ENCODE measurements at places on chromosomes 16 and 17.

- no peak for DNase-seq
Measured at GRCh38 chr16:4679156-4679849, 14.1 kb upstream of the NUDT16L1 start.

- no peak for DNase-seq
Measured at GRCh38 chr16:1043881-1044451, 28.6 kb upstream of the SSTR5 start.

DNA sequence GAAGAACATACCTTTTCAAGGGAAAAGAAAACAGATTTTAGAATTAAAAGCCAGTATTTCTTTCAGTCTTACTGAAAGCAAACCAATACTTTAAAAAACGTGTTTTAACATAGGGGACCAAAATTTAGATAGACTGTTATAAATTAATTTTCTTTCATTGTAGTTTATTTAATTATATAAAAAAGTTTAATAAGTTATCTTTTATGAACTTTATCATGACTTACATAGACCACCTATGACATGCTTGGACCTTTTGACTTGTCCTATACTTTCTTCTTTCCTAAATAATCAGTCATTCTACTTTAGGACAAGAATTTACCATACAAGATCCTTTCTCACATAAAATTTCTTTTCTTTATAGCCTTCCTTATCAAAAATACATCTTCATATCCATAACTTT lies 102.0 kb upstream of the HAS3 start:
- DNase-seq: no peak

- DNase-seq: no peak
Measured at GRCh38 chr16:85152414-85153030, 40.2 kb upstream of the CIBAR2 start.

DNA sequence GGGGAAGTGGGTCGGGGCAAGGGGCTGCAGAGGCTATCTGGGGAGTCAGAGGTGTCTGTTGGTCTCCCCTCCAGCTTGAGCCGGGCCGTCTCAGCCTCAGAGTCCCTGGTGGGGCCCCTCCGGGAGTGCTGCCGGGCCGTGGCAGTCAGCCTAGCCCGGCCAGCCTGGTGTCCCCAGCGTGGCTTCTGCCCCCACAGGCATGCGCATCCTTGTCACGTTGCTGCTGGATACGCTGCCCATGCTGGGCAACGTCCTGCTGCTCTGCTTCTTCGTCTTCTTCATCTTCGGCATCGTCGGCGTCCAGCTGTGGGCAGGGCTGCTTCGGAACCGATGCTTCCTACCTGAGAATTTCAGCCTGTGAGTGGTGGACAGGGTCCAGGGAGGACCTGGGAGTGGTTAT lies 11.2 kb downstream of the CACNA1G start:
- DNase-seq: no peak

- no peak for DNase-seq
Measured at GRCh38 chr17:79500745-79501618, 109.9 kb downstream of the RBFOX3 start.

- no peak for DNase-seq
Measured at GRCh38 chr17:81228420-81228819, 5.7 kb upstream of the CEP131 start.

DNA sequence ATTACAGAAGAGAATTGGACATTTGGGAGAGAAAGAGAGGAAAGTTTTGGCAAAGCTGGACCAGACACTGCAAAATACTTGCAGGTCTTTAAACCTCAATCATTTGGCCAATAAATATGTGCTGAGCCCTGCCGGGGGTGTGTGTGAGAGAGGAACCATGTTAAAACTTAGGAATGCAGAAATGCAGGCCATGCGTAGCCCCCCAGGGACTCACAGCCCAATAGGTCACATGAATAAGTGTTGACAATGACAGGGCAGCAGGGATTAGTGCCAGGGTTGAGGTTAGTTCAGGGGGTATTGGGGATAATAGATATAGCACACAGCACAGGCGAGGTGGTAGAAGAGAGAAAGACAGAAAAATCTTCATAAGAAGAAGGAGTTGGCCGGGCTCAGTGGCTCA lies 113.3 kb upstream of the ADAMTS18 start:
- DNase-seq: no peak

DNA sequence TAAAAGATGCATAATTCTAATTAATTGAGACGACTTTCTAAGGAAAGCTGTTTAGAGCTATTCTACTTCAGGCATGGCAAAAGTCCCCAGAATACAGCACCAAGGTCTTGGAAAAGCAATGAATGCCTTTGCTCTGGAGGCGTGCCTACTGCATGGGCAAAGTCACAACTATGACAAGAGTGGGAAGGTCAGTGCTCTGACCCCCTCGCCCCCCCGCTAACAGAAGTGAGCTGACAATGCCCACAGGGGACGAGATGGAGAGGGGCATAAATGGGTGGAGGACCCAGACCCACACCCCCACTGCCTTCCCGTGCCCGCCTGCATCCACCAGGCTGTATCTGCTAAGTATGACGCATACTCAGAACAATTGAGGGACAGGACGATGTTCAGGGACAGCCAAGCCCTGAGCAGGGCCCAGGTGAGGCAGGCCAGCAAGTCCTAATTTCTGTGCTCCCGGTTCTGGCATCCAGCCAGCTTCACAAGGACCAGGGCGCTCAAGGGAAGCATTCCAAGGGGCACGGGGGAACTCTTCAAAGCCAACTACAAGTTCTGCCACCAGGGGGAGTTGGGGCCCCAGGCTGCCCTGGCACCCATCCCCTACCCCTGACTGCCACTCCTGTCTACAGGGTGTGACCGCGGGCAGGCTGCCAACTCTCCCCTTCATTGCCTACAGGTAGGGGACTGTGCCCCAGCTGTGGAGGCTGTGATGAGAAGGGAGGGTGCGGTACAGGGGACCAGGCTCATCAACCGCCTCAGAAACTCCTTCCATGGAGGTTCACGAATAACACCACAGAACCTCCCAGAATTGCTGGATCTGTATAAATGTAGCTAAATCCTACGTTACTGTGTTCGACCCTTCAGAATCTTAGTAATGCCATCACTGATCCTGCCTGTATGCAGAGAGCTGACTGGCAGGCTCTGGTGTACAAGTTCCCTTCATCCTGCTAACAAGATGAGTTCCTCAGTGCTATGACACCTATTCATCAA lies 20.8 kb downstream of the NPRL3 start:
- peak; percentile 31 for DNase-seq

- no peak for DNase-seq
Measured at GRCh38 chr17:34153991-34154390, 101.1 kb upstream of the CCL2 start.

- DNase-seq: no peak
Measured at GRCh38 chr16:23348579-23349469, 46.7 kb downstream of the SCNN1B start.

DNA sequence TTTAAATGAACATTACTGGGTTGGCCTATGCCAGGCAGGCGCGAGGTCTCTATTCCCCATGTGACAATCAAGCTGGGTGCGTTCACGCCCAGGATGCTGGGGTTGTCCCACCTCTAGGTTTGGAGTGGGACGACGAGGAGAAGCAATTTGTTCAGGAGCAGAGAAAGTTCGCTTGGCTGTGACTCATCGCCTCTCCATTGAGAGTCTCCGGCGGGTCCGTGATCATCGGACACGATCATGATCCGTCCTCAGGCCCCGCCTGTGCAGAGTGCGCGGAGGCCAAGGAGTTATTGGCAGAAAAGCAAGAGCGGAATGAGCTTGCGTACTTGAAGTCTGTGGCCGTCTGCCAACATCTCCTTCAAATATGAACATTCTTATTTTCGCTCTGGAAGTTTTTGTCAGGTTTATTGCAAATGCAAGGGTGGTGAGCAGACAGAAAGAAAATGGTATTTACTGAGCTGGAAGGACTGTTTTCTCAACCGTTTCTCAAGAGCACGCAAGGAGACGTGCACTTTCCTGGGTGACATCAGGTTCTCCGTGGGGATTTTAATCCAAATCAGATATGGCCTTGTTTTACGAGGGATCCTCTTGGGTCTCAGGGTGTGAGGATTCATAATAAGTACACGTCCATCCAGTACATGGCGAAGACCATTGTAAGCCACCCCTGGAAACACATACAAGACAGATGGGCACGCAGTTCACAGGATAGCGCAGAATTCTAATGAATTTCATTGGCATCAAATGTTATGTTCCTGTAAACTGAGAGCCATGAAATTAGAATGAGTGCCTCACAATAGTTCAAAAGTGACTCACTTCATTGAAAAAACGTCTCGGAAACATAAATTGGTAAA lies 70.1 kb upstream of the CREBBP start:
- no peak for DNase-seq

DNA sequence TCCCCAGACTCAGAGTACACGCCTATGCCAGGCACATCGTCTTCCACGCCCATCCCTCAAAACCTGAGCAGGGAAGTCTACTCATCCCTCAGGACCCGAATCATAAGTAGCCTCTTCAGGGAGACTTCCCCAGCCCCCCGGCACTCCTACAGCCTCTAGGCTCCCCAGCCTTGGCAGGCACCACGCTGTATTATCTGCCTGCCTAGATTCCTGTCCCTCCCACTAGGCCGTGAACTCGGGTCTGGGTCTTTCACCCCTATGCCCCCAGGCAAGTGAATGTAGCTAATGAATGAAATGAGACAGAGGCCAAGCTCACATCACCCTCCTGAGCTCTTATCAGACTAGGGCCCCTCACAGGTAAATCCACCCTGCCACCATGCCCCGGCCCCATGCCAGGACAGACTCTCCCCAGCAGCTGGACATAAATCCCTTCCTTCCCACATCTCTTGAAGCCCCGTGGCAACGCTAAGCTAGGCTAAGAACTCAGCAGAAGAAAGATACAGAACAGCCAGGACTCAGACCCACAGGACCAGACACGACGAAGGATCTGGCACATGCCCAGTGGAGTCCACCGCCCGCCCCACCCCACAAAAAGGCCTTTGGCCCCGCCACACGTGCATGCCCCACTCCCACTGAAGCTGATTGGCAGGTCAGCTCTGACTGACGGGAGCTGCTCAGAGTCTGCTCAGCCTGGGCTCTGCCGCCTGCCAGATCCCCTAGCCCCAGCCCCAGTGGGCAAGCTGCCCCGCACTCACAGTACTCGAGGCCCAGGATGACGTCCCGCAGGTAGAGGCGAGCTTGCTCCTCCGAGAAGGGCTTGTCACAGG lies 13.0 kb downstream of the CAMKK1 start:
- DNase-seq: no peak

- DNase-seq: no peak
Measured at GRCh38 chr16:57690782-57691471, 3.7 kb upstream of the DRC7 start.

- DNase-seq: no peak
Measured at GRCh38 chr16:57266531-57267260, 17.8 kb downstream of the PLLP start.

DNA sequence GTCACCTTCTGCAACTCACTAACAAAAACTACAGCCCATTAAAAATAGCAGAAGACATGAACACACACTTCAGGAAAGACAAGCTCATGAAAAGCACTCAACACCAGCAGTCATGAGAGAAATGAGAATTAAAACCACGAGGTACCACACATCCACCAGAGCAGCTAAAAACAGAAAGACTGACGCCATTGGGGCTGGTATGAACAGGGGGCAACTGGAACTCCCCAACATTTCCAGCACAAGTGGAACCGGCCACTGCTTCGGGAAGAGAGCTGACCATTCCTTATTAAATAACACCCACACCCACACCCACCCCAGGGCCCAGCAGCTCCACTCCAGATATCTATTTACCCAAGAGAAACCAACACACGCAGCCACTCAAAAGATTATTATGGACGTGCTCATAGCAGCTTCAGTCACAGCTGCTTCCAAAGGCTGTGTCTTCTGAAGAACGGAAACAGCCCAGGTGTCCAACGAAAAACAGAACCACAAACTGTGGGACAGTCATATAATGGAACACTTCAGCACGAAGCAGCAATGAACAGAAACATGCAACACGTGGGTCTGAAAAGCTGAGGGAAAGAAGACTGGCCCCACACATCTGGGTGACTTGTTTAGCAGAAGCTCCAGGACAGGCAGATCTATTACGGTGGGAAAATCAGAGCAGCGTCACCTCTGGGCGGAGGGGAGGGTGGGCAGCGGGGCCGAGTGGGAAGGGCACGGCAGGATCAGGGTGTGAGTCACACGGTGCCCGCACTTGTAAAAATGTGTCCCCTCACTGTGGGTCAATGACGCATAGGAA lies 41.1 kb downstream of the KLHDC4 start:
- no peak for DNase-seq

DNA sequence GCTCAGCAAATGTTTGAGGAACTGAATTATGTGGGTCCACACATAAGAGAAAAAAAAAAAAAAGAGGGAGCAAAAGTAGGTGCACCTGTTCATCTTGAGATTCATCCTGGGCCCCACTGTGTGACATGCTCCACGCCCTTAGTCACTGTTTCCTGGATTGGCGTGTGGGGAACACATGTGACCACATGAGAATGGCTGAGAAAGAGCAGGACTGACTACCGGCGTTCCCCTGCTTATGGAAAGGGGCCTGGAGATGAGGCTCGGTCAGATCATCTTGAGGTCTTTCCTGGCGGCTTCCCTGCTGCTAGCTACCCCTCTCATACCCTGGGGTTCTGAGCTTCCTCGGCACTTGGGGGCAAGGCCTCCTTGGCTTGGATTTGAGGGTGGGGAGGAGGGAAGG lies 3.9 kb downstream of the DEXI start:
- no peak for DNase-seq

GRCh38 chr17:65011047-65011446 lies 45.5 kb downstream of the GNA13 start:
- DNase-seq: no peak
